Stimulated activated CD4-positive, alpha-beta T cell treated with anti-CD3 and anti-CD28 coated beads, Interleukin-15, amount 100 ng/mL, for 1 hour (primary cell): ENCODE measurements at places on chromosomes 6 and 20.

DNA sequence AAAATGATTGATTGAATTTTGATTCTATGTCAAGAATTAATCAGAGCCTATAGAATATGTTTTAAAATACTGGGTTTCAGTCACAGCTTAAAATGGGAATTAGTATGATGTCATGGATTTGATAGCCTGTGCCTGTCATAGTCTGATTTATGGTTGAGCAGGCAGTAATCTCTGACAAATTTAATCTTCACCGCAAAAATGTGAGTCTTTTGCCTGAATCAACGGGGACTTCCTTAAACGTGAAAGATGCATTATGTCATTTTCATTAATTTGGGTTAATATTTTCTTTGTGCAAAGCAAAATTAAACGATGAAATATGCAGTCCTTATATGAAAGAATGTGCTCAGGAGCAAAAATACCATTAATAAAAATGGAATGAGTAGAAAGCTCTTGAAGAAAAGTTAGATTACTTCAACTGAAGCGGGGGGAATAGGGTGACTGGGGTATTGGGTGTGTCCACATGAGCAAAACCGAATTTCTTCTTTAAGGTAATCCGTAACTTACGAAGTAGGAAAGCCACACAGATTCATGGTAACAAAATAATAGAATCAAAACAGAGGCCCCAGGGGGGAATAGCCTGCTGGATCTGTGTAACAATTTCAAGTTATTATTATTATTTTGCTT is 339.6 kb upstream of the NOX3 start:
- no peak for DNase-seq

DNA sequence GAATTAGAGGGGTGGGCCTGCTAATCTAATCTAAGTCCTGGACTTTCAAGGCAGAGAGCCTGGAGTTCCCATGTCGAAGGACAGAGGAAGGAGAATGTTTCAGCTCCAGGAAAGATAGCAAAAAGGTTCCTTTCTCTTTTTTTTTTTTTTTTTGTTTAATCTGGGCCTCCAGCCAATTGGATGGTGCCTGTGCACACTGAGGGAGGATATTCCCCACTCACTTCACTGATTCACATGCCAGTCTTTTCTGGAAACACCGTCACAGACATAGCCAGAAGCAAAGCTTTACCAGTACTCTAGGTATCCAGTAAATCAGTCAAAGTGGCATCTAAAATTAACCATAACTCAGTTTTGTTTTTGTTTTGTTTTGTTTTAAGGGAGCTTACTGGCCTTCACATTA is 721.1 kb downstream of the TENT5A start:
- no peak for DNase-seq

- no peak for DNase-seq
Measured at GRCh38 chr6:44820321-44820720, 432.8 kb downstream of the CDC5L start.

GRCh38 chr6:121076119-121076518 is 258.2 kb downstream of the TBC1D32 start:
- DNase-seq = no peak

DNA sequence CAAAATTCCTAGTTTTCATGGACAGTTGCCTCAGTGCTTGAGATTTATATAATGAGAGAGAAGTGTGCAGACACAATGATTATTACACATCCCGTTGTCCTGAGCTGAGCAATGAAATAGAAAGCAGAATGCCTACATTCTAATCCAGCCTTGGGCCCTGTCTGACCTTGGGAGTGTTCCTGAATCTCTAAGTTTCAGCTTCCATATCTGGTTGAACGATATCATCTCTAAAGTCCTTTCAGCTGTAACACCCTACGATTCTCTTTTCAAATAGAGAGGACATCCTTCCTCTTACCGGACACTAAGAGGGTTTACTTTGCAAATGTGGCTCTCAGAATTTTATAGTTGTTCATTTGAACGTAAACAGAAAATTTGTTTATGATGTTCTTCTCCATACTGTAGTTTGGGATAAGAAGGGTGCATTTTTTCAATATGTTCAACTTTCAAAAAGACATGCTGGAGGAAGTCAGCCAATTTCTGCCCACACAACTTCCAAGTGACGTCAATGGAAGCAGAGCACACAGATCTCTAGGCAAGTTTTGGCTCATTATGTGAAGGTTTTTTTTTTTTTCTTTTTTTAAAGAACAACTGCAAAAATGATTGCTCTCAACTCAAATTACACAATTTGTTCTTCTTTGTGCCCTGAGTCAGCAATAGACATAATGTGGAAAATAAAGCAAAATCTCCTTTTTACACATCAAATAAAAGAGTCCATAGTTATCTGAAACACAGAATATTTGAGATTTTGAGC is 50.4 kb downstream of the PDE7B start:
- no peak for DNase-seq

GRCh38 chr6:108557494-108558371 is 3.0 kb upstream of the FOXO3 start:
- peak; percentile 72 for DNase-seq

GRCh38 chr6:33812669-33813068 is 8.9 kb upstream of the MLN start:
- DNase-seq = peak; percentile 21

DNA sequence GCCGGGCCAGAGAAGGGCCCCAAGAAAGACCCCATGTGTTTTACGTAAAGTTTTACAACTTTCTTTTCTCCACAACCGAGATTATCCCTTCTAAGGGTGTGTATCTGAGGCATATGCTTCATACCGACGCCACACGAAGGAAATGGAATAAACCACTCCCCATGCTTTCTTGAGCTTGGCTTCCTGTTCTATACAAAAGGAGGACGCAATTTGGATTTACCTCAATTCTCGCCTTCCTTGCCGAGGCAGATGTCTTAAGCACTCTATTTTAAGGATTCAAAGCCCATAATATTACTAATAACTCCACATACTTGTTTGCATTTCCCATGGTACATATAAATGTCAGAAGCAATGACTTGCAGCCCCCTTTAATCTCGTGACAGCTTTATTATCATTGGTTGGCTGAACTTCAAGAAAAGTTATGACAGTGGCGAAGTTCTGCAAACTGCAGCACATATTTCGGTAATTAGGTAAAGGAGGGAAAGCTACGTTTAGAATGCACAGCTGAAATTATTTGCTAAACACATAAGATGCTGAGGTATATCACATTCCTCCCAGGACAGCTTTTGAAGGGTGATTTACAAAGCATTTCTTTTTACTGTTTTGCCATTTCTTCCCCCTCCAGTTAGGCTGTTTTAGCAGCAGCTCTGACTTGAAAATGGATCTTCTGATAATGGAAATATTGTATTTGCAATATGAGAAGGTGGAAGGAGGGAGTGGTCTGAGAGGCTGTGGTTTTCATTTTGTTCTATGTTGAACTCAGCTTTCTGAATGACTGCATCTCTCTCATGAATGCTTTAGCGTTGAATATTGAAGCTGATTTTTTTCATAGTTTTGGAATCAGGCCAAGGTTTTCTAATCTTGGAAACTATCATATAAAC is 330.5 kb downstream of the EPHA7 start:
- no peak for DNase-seq

- DNase-seq = no peak
Measured at GRCh38 chr20:3660262-3661059, 2.7 kb downstream of the GFRA4 start.

- DNase-seq = no peak
Measured at GRCh38 chr6:63529498-63529897, 42.8 kb upstream of the LOC128125822 start.

DNA sequence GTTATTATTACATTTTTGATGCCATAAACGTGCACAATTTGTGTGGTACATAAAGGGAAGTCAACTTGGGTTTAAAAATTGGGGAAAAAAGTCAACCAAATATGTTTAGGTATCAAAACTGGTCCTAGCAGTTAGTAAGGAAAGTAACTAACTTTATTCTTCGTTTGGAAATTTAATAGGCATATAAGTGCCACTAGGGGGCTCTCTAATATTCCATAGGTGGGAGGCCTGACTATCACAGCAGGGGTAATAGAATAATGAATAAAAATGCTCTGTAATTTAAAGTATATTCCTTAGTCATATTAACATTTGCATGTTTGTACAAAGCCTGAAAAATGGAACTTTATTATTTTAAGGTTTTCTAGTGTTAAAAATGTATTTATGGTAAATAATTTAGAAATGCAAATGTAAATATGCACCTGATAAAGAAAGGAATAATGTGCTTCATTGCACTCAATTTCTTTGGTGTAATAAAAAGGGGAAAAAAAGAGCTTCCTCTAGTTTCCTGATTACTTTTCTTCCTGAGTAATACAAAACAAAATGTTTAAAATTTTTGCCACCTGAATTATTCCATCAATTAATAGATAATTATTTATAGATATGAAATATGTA is 125.7 kb upstream of the HDAC2 start:
- no peak for DNase-seq

GRCh38 chr20:17725094-17725835 is 25.5 kb downstream of the BANF2 start:
- DNase-seq = no peak

GRCh38 chr6:11213422-11214021 is 18.9 kb downstream of the NEDD9 start:
- DNase-seq = no peak

DNA sequence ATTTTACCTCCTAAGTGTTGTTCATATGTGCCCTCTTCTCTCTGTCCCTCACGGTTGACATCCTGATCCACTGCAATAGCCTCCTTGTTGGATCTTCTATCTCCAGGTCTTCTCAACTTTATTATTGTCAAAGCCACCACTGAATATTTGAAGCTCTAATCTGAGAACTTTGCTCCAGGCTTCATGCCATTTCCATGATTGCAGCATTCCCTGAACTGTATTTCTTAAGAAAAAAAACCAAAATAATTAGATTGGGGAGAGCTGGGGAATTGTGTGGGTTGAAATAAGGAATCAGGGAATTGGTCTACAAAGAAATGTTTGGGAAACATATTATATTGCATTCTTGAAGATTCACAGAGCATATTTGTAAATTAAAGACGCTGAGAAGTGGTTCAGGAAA is 2.5 kb upstream of the STX7 start:
- no peak for DNase-seq

DNA sequence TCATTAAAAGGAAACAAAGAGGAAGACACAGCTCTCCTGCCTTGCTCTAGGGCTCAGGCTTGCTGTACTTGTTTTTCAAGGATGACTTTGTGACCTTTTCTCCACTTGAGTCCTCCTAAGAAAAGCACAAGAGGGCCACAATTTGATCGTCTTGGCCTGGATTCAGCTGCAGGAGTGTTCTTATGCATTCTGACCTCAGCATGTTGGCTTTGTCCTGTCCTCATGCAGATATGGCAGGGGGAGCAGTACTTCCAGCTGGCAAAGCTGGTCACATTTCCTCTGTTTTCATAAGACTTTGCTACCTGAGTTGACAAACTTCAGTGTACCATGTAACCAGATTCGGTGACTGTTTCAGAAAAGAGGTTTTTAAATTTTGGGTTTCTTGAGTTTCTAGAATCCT is 30.8 kb downstream of the KDM1B start:
- DNase-seq = no peak

DNA sequence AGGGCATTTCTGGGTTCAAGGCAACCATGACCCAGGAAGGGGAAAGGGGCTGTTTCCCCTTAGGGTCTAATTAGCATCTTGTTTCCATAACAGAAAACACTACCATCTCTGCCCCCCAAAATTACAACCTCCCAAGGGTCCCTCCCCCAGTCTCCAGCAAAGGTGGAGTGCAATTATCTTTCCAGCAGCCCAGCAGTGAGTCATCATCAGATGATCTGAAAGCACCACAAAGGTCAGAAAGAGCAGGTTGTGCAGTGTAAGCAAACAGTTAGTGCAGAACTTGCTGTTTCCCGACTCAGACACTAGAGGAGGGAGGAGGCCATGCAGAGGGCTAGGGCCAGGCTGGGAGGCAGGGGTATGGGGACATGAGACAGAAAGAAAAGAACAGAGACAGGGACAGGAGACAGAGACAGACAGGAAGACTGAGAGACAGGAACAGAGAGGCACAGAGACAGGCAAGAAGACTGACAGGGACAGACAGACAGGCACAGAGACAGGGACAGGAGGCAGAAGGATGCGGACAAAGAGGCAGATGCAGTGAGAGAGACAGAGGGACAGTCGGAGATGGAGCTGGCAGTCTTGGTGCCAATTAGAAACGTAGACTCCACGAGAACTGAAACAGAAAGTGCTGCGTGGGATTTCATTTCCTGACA is 62.5 kb downstream of the PYGB start:
- DNase-seq = peak; percentile 9

GRCh38 chr6:43845646-43846045 is 75.6 kb downstream of the VEGFA start:
- DNase-seq = no peak

- no peak for DNase-seq
Measured at GRCh38 chr6:165266621-165267020, 42.8 kb downstream of the C6orf118 start.

DNA sequence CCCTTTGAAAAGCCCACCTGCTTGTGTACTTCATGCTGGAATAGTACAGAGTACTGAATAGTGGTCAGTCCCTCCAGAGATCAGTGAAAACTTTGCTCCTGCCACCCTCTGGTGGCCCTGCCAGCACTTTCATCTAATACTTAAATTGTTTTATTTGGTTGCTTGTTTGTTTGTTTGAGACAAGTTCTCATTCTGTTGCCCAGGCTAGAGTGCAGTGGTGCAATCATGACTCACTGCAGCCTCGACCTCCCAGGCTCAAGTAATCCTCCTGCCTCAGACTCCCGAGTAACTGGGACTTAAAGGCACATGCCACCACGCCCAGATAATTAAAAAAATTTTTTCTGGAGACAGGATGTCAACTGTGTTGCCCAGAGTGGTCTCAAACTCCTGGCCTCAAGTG is 9.1 kb downstream of the FAM83D start:
- no peak for DNase-seq

DNA sequence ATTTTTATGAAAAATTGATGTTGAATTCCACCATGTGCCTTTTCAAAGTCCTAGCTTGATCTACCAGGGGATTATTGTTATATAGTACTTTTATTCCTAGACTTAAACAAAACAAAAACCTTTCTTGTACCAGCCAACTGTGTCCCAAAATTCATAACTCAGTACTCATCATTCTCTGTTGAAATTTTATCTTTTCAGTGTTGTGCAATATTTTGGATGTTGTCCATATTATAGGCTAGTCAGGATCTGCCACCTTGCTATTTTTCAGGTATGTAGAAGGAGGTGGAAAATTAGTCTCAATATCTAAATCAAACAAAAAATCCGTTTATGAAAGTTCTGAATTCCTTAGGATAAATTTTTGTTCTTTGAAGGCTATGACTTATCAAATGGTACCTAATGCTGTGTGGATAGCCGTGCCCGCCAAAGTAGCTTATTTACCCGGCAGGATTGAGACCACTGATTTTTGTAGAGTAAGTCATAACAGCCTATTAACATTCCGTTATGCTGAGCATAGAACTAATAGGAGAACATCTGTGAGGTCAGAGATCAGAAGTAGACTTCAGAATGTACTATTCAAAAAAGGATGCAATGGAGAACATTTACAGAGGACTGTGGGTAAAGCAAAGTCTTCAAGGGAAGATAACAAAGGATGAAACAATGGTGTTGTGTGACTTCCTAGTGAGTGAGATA is 304.7 kb downstream of the SOX4 start:
- DNase-seq = no peak

- DNase-seq = no peak
Measured at GRCh38 chr6:55777469-55777868, 97.9 kb downstream of the BMP5 start.

- DNase-seq = no peak
Measured at GRCh38 chr6:138997136-138997535, 9.1 kb upstream of the REPS1 start.

GRCh38 chr6:167294241-167294640 is 3.1 kb downstream of the UNC93A start:
- no peak for DNase-seq
